ENCODE measurements at places on chromosomes 4 and X.

GRCh38 chr4:38560768-38561558 lies 103.0 kb upstream of the KLF3 start:
- peak; percentile 62 for DNase-seq

DNA sequence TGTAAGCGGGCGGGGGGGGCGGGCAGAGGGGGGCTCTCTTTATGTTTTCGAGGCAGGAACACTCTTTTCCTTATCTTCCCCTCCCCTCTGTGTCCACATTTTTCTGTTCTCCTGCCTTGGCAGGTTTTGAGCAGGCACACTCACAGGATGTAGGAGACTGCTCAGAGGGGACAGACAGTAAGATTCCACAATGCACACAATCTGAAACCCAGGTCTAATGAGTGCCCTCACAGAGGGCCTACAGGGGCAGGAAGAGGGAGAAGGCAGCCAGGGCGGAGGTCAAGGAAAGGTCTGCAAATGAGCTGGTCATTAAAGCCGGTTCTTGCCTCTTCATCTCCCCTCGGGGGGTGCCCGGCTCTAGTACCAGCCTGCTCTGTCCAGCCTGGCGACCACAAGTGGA lies 106.1 kb upstream of the ATP6AP2 start:
- DNase-seq = peak; percentile 61

DNA sequence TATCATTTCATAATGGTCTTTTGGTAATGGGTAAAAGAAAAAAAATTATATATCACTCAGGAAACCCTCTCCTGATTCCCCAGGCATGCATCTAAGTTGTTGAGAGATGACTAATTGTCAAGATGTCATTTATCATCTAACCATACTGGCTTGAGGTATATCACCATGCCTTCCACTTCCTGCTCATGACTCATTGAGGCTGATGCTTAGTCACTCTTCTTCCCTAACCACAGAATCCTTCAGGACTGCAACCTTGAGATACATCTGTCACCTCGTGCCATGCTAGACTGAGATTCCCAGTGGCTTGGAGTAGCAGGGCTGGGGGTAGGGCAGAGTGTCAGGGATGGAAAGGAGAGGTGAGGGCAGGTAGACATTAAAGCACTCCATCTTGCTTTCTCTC lies 782.5 kb upstream of the INTU start:
- DNase-seq = no peak

- no peak for DNase-seq
Observed at GRCh38 chr4:56701161-56701480, 20.0 kb upstream of the HOPX start.

DNA sequence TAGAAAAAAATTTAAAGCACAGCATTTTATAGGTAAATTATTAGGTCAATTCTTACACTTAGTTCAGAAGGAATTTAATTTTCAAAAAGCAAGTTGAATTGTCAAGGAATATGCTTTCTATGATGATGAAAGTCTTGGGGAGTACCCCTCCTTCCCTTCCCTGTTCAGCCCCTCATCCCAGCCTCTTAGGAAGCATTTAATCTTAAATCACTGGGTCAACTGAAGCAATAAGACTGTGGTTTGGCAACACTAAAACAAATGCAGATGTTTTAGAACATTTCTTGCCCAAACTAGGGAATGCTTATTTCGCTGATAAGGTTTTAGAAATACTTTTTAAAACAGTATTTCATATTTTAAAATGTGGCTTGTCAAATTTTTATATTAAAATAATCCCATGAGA lies 19.1 kb upstream of the ARSJ start:
- DNase-seq = no peak

GRCh38 chr4:6620891-6621555 lies 19.5 kb upstream of the MRFAP1 start:
- DNase-seq = no peak

DNA sequence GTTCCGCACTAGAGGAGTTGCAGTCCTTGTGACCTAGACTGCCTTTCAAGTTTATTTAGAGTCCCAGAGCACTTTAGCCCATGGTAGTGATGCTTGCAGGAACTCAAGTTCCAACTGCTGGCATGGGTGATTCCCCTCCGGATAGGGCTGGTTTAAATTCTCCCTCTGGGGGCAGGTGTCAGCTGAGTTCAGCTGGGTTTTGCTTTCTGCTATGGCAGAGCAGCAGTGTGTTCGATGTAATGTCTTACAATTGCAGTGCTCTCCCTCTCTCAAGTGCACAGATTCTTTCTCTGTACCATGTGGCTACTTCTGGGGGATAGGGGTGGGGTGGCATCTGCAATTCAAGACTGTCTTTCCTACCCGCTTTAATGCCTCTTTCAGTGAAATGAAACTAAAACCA lies 164.8 kb upstream of the ZIC3 start:
- peak; percentile 2 for DNase-seq

DNA sequence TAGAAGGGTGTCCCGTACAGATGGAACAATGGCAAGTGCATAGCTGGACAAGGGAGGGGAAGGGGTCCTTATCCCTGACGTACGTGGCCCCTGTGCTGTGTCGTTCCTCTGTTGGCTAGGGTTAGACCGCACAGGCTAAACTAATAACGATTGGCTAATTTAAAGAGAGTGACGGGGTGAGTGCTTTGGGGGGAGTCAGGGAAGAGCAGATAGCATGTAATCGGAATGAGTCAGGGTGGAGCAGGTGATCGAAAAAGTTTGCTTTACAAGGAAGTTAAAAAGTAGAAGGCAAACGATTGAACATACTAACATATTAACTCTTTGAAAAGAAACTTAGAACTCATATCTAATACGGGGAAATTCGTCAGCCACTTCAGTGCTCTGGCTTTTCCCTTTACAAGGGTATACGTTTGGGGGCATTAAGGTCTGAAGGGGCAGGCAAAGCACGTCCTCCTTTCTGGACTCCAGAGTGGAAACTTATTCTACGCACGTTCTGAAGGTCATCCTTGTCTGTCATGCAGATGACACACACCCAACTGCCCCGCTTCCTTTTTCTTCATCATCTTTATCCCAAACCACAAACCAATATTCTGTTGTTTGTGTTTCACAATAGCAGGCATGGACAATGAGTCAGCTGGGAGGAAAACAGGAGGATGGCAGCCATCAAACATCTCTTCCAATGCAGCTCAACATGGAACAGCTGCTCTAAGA lies 10.2 kb upstream of the CRLF2 start:
- DNase-seq = no peak

DNA sequence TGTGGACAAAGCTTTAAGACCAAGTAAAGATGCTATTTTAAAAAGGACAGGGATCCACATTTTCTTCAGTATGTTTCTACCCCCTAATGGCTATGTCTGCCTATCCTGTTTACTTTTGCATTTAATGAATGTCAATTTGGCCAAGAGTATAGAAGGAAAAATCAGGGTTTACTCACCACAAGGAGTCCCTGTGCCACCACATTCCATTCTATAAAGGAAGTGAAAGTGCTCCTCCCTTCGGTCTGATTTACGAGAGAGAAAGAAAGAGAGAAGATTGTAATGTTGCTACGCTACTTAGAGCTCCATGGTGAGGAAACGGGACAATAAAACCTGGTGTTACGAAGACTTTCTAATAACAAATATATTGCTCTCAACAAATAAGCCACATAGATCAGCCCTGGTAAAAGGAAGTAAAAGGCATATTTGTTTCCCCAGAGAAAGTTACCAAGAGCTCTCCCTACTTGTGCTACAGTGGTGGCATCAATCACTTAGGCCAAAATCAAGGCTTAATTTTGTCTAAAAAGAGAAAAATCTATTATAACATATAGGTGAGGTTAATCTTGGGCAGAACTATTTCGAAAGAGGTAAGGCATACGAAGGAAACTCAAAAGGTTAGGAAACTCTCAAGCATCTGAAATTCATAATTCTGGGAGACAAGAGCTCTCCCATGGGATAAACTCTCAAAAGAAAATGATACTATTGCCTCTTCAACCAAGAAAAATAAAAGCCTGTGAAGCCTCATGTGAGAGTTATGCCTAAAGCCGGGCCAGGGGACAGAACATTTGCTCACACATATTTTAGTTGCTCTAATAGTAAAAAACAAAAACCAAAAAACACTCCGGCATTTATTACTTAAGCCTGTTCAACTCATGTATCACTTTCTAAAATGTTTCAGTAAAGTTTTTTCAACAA lies 29.5 kb downstream of the TAPT1 start:
- DNase-seq = peak; percentile 54

DNA sequence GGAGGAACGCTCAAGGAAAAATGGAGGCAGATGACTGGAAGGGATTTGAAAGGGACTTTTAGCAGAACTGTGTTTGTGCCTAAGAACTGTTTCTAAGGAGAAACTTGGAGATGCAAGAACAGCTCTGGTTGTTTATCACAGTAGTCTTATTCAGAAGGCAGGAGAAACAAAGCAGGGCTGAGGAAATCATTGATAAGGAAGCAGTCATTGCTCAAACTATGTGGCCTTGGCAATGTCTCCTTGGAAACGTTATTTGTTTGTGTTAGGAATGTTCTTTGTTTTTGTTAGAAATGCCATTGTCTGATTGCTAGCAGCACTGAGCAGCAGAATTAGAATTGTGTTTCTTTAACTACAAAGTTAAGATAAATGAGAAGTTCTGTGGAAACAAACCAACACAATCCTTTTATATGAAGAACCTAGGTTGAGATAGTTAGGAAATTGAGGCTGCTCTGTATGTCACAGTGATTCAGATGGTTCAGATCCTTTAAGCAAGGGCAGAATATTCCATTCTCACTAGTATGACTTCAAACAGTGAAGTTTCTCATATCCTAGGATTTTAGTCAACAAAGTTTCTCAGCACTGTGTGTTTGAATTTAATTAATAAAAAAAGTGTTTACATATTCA lies 1191.3 kb upstream of the IGFBP7 start:
- DNase-seq = peak; percentile 38

- no peak for DNase-seq
Observed at GRCh38 chr4:22345055-22345454, 170.8 kb downstream of the ADGRA3 start.

DNA sequence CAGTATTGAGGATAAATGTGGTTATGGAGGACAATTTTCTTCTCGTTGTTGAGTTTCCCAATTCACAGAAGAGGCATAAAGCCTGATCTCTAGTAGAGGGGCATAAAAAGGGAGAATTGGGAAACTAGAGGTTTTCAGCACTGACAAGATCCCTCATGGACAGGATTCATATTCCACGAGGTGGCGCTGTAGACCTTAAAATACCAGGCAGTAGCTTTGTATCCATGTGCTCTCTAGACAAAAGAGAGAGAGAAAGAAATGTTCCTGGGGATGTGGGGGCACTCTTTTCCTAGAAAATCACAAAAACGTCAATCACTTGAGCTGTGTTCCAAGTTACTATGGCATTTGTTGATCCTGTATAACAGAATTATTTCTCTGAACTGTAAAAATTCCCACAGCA lies 128.3 kb downstream of the MAGEE1 start:
- peak; percentile 27 for DNase-seq

DNA sequence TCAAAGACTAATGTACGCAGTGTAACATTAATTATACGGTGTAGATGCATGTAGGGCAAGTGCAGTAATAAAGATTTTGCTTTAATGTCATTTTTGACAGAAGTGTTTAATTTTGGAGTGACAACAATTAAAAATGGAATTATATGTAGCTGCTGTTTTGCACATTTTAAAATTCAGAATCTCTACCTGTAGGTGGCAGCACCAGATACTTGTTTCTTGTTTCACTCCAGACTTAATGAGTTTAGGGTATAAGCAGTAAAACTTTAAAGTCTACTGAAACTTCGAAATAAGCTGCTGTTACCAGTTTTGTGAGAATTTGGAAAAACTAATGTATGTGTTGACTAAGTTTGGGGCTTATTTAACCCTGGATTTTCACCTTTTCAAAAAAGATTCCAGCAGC lies 144.9 kb downstream of the POLA1 start:
- DNase-seq = peak; percentile 70

DNA sequence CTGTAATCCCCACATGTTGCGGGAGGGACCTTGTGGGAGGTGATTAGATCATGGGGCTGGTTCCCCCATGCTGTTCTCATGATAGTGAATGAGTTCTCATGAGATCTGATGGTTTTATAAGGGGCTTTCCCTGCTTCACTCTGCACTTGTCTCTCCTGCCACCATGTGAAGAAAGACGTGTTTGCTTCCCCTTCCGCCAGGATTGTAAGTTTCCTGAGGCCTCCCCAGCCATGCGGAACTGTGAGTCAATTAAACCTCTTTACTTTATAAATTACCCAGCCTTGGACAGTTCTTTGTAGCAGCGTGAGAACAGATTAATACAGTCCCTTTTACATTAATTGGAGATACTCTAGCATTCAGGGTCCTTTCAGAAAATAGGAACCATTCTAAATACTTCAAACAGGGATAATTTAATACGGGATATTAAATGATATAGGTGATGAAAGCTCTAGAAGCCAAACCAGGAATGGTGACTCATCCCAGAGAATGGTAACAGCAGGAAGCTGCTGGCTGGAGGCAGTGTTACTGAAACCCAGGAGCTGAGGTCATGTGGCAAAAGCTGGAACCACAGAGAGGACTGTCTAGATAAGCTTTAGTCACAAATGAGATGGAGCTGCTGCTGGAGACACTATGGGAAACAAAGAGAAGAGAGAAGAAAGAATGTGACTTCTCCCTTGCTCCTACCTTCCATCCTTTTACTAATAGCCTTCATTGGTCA lies 57.3 kb downstream of the GSTCD start:
- no peak for DNase-seq

- no peak for DNase-seq
Observed at GRCh38 chr4:52051213-52051614, at the start of gene SPATA18. SPATA18 (plus strand) TSS chr4:52051304; CDS start chr4:52051705, 401 bp downstream.

GRCh38 chr4:185165605-185166063 lies 22.6 kb downstream of the SLC25A4 start:
- DNase-seq = no peak

DNA sequence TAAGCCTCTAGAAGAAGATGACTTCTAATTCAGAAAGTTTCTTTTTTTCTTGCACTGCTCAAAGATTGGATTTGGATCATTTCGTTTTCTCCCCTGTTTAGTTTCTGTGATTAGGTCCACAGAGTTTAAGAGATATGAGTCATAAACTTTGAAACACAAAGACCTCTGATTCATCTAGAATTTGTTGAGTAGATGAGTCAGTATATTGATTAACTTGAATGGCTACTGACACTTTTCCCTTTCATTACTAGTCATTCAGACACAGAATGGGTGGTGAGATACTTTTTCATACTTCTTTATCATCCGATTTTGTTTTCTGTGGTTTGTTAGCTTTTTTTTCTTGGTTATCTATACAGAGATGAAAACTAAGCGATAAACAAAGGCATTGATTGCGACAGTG lies 34.1 kb upstream of the AFF2 start:
- no peak for DNase-seq

- no peak for DNase-seq
Observed at GRCh38 chr4:169295822-169296221, 25.1 kb upstream of the SH3RF1 start.
